ENCODE measurements at places on chromosomes 12 and 14. TPM values are rescaled to one million over a fixed set of nuclear protein-coding genes. Genes with fewer than 3 reads are reported as not detected.

The MORN3 gene
- polyA plus RNA-seq: 2.5 TPM

The GPHN gene
- polyA plus RNA-seq: 70.3 TPM

The SOX5 gene
- polyA plus RNA-seq: 5.8 TPM

The SLCO1B3 gene
- not detected for polyA plus RNA-seq

The MYF6 gene
- polyA plus RNA-seq: not detected

GRCh38 chr12:71663561-71664410 lies at the start of the genes THAP2 and ZFC3H1:
Gene THAP2, plus strand, starts transcription at chr12:71664301. Its CDS starts 209 bp downstream, at chr12:71664510.
Gene ZFC3H1, minus strand, starts transcription at chr12:71663848. Its CDS starts 238 bp downstream, at chr12:71663610.
- peak; percentile 99 for DNase-seq

GRCh38 chr12:62434494-62435302 lies 31.9 kb upstream of the MON2 start:
- no peak for DNase-seq

DNA sequence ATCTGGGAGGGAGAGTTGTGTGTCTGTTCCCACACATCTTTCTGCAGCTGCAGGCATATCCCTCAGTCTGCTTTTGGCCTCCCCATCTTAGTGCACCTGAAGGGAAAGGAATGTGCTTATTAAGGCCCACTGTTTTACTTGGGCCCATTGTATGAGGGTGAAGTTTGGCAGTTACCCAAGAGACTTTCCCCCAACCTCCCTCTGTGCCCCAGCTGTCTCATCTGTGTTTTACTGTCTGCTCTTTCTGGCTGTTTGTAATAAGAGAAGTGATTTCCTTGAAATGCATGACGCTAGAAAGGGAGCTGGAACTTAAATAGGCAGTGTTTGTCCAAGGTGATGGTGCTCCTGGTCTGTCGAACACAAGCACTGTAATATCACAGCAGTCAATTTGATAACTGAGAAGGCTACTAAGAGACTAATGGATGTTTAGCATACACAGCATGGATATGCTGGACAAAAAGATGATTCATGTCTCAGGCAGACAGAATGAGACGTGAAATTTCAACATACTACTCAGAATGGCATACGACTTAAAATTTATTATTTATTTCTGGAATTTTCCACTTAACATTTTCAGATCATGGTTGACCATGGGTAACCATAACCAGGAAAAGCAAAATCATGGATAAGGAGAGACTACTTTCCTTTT lies 43.6 kb downstream of the FSCB start:
- peak; percentile 14 for DNase-seq

- DNase-seq: no peak
Observed at GRCh38 chr14:55015006-55015405, 11.9 kb downstream of the WDHD1 start.

DNA sequence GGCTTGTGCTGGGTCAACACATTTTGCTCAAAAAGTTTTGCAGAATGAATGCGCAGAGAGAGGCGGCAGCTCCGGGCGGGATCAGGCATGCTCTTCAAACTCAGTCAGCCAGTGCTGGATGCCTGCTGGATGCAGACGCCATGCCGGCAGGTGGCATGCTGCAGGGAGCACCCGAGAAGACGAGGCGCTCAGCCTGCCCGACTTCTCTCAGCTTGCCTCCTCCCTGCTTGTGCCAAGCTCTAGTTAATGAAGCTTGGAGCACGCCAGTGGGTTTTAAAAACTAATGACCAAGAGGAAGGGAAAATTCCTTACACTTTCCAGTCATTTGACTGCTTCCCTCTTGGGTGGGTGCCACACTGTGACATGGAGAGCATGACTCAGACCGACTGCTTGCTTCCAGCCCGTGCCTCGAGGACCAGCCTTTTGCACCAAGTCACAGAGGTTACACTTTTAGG lies 39.8 kb downstream of the SLC24A4 start:
- DNase-seq: no peak
